ENCODE measurements at places on chromosomes 7 and 10.

DNA sequence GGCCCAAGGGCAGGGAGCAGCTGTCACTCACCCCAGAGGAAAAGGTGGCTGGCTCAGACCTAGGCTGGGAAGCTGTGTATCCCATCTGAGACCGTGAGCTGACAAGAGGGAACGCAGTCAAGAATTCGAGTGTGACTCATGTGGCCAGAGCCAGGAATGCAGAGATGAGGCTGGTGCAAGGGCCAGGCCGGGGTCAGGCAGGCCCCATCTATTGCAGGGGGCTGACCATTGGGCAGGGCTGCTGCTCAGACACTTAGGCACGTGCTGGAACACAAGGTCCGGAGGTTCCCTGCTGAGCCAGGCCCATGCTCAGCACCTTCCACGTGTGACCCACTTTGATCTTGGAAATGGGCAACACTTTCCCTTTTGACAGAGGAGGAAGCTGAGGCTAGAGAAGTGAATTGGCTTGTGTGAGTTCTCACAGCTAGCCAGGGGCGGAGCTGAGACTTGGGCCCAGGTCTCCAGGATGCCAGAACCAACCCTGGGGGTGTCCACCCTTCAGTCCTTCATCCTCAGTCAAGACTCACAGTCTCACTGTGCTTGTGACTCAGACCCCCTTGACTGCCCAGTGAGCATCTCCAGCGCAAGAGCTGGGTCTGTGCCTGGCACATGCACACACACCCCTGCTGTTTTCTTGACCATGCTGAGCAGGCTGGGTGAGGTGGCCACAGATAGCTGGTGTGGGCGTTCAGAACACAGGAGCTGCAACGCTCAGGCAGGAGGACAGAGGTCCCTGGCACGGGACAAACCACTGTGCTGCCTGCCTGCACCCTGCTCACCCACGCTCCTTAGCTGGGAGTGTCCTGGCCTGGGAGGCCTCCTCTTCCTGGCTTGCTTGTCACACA lies 47.6 kb upstream of the PPIF start:
- no peak for DNase-seq

GRCh38 chr7:27802999-27803398 lies 63.0 kb downstream of the TAX1BP1 start:
- no peak for DNase-seq

- DNase-seq = no peak
Measured at GRCh38 chr10:43128958-43129706, 9.1 kb upstream of the CSGALNACT2 start.

DNA sequence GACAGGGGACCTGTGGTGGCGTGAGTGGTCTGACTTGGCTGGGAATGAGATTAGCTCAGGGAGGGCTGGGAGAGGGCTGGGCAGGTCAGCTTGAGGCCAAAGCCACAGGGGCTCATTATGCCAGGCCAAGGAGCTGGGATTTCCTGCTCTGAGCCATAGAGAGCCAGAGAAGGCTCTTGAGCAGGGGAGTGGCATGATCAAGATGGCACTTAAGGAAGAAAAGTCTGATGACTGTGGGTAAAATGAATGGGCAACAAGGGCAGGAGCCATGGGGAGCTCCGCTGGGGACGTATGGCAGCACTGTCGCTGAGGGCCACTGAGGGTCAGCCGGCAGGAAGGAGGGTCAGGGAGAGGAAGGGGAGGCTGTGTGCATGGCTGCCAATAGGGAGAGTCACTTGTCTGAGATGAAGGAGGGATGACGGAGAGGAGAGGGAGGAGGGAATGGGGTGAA lies 5.8 kb downstream of the ANTXRL start:
- no peak for DNase-seq

GRCh38 chr10:48678041-48678440 lies 6.6 kb upstream of the WDFY4 start:
- DNase-seq = no peak

GRCh38 chr7:39406467-39406866 lies 159.7 kb upstream of the YAE1 start:
- DNase-seq = no peak

GRCh38 chr10:72832701-72833100 lies 60.8 kb upstream of the OIT3 start:
- DNase-seq = no peak

DNA sequence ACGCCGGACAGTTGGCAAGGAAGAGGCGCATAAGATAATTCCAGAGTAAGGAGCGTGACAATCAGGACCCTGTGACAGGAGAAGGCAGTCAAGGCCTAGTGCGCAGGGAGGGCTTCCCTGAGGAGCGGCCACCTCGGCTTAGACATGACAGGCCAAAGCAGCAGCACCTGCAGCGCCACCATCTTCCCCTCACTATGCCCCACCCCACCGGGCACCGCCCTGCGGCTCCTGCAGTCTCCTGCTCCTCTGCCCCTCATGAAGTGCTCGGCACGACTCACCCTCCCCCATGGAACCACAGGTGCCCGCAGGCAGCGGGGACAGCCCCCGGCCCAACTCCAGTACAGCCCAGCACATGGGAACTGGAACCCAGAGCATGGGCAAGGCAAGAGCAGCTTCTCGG lies 11.8 kb downstream of the MAD1L1 start:
- no peak for DNase-seq

- no peak for DNase-seq
Measured at GRCh38 chr10:97163181-97163580, 22.6 kb downstream of the SLIT1 start.

GRCh38 chr7:16492513-16493062 lies 27.1 kb upstream of the SOSTDC1 start:
- DNase-seq = no peak

GRCh38 chr7:20165146-20165510 lies 52.1 kb downstream of the MACC1 start:
- DNase-seq = no peak

All from cortex of kidney (tissue), 1 donor.